ENCODE measurements at places on chromosomes 12 and 14.
A peak's percentile ranks its signal among the peaks of the same experiment; 100 is the strongest.

GRCh38 chr12:57193706-57194245, 22.8 kb upstream of the NXPH4 start:
- DNase-seq = no peak

- no peak for DNase-seq
Measured at GRCh38 chr14:92407410-92407809, 84.4 kb downstream of the SLC24A4 start.

DNA sequence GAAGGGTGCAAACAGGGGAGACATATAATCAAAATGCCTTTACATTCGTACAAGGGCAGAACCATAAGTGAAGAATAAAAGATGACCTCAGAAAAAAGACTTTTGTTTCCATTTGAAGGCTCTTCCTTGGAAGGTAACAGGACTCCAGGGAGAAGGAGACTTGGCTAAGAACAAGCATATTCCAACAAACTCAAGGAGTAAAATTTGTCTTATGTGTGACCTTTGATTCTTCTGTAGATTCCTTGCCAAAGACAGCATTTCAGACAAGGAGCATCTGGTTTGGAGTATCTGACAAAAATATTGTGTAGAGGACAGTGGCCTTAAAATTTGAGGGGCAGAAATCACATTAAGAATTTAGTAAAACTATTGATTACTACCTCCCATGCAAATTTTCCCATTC, 991.9 kb downstream of the FLRT2 start:
- no peak for DNase-seq

GRCh38 chr12:81499809-81500208, 259.3 kb downstream of the PPFIA2 start:
- DNase-seq = no peak

DNA sequence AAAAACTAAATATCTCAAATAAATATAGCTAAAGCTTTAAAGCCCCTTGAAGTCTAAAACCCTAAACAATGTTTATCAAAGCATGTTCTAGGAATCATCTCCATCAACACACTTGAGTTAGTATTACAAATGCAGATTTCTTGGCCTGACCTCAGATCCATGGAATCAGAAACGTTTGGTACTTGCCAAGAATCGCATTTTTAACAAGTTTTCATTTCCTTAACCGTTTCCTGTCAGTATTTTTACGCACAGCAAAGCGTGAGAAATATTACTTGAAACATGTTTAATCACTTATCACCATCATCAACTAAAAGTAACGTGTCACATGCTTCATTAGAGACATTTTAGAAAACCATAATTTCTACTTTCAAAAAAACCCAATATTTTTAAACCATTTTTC, 9.7 kb downstream of the SLCO1C1 start:
- DNase-seq = no peak

- DNase-seq = no peak
Measured at GRCh38 chr12:83016991-83017390, 330.3 kb downstream of the TMTC2 start.

DNA sequence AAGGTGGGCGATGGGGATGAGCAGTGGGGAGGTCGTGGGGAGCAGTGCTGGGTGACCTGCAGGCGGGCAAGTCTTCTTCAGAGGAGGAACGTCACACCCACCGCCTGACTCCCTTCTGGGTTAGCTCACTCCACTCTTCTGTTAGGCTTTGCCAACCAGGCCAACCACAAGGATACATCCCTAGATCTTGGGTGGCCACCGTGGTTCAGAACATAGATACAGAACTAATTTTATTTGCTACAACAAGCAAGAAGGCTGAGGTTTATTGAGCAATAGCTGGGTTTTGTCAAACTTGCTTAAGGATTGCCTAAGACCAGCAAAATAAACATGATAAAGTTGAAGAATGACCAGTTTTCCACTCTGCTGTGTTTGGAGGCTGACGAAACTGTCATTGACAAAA, 109.4 kb downstream of the DACT1 start:
- DNase-seq = no peak

DNA sequence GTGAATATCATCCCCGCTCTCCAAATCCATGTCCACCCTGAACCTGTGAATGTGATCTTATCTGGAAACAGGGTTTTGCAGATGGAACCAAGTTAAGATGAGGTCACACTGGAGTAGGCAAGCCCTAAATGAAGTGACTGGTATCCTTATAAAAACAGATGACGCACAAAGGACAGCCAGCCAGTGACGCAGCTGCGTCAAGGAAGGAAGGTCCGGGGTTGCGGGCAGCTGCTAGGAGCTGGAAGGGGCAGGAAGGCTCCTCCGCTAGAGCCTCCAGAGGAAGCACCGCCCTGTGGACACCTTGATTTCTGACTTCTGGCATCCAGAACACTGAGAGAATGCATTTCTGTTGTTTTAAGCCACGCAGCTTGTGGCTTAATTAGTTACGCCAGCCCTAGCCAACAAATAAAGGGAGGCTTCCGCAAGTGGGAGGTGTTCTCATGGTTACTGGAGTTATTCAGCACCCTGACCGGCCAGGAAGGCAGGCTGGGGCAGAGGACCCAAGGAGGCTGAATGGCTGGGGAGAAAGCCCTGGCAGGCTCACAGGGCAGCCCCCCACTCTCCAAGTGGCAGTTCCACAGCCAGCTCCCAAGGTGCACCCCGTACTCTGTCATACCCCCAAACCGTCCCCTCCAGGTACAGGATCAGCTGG, 127.6 kb upstream of the NCOR2 start:
- no peak for DNase-seq

GRCh38 chr14:60303745-60304144, 54.7 kb downstream of the PPM1A start:
- DNase-seq = no peak

DNA sequence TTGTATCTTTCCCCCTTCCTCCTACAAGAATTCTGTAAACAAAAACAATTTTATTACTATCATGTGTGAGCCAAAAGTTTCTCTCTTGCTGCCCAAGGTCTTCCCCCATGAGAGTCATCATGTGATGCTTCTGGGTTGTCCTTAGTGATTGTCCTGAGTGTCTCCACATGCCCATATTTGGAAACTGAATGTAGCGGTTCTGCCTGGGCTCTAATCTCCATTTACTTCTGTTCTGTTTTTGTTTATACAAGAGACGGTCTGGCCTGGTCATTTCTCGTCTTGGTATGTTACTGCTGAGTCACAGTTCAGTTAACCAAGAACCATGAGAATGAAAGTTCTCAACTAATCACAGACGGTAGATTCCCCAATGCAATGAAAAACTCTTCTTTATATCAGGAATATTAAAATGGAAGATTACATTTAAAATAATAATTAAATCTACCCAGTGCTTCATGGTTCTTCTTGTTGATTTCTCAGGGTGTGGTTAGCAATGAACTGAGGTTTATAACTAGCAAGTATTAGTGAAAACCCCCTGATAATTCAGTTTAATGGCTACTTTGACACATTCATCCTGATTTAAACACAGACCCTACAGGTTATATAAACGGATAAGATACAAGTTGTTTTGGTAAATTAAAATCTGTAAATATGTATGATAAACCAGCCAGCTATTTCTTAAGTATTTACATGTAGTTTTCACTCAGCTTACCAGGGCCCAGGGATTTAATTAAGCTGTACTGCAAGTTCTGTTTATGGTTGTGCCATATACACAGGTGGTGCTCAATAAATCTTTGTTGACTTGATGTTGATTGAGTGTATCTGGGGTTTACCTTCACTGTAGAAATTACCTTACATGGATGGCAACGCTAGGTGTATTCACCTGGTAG, 81.1 kb downstream of the PELI2 start:
- peak; percentile 30 for DNase-seq

GRCh38 chr14:35332517-35333263, 40.5 kb downstream of the PSMA6 start:
- DNase-seq = no peak

- DNase-seq = no peak
Measured at GRCh38 chr14:103569408-103569807, 6.6 kb downstream of the COA8 start.

GRCh38 chr14:38225946-38226345, 18.2 kb downstream of the SSTR1 start:
- no peak for DNase-seq

Measured in CMK (cell line).